Heart left ventricle (tissue), 16 donors: ENCODE measurements at places on chromosomes 3 and 15.
A peak's percentile ranks its signal among the peaks of the same experiment; 100 is the strongest.

GRCh38 chr3:129184396-129184657 is 631 bp upstream of the CNBP start:
- peak; percentile 40 for DNase-seq

GRCh38 chr3:56923526-56924224 is 121.9 kb upstream of the ARHGEF3 start:
- DNase-seq = peak; percentile 71

DNA sequence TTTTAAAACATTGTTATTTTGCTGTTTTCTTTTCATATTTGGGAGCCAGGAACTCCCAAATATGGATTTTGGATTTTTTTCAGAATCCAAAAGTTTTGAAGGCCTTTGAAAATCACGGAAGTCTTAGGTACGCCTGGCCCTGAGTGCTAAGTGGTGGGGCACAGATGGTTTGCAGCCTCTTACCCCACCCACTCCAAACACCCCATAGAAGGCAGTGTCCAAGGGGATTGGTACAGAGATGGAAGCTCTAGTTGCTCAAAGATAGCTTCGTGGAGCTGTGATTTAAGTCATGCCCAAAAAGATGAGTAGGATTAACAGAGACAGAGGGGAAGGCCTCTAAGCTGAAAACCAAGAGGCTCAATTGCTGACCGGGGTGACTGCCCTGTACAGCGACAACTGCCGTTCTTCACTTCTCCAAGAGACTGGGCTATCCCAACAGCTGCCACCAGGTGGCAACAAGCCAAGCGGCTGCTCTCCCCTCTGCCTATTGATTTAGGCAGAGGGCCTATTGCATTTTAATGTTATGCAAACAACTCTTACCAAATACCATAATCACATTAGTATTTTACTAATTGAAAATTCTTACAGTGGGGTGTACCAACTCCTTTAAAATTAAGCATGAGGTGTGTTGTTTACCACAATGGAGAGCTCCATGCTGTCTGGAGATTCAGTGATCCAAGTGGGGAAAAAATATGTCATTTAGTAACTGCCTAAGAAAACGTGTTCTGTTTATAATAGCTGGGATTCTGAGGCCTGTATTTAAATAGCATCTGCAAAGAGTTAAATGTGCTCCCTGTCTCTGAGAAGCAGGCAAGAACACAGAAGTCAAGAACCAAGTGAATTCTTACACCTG is 64.0 kb upstream of the C15orf61 start:
- peak; percentile 85 for DNase-seq

DNA sequence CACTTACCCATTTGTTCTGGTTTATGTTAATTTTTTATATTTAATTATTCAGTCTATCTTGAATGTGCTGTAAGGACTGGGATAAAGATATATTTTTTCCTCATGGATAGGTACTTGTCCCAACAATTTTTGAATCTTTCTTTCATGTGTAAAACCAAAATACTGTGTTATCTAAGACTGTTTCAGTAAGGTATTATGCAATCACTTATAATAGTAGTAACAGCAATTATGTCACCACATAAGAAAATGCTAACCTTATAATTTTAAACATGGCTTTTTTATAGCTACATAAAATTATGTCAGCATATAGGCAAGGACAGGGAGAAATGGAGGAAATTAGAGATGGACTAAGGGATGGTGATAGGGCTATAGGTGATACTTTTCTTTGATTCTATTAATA is 2.9 kb upstream of the CTDSPL start:
- DNase-seq = no peak

DNA sequence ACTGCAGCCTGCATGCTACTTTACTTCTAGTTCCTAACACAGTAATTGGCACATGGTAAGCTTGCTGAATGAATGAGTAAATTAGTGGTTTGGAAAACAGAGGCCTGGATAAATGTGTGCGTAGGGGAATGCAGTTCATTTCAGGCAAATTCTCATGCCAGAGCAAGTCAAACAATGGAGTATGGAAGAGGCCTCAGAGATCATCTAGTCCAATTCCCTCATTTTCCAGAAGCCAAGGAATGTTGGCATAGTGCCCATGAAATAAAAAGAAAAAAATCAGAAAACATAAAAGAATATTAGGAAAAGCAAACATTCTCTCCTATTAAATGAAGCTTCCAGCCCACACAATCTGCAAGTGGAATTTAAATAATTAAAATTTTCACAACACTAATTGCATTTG is 92.4 kb downstream of the MB21D2 start:
- no peak for DNase-seq

DNA sequence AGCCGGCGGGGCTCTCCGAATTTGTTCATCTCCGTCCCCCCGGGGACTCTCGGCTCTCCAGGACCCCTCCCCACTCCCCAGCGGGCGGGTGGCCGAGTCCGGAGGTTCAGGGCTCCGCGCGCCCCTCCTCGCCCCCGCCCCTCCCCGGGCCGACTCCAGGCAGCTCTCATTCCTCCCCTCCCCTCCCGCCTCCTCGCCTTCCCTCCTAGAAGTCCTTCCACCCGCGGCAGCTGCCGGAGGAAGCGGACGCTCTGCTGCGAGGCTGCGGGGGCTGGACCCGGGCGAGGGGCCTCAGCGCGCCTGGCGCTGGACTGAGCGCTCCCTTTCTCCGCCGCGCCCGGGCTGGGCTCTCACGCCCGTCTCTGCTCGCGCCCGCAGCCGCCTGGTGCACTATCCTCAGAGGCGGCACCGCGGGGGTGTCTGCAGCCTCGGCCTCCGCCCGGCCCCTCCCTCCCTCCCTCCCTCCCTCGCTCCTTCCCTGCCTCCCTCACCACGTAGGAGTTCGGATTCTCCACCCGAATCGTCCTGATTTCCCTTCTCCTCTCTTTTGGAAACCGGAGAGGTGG is at the start of gene ROBO2:
Gene ROBO2, plus strand, starts transcription at position 494 of the 566 bp plus-strand sequence. CDS start 687 bp downstream, outside the sequence.
- peak; percentile 27 for DNase-seq

DNA sequence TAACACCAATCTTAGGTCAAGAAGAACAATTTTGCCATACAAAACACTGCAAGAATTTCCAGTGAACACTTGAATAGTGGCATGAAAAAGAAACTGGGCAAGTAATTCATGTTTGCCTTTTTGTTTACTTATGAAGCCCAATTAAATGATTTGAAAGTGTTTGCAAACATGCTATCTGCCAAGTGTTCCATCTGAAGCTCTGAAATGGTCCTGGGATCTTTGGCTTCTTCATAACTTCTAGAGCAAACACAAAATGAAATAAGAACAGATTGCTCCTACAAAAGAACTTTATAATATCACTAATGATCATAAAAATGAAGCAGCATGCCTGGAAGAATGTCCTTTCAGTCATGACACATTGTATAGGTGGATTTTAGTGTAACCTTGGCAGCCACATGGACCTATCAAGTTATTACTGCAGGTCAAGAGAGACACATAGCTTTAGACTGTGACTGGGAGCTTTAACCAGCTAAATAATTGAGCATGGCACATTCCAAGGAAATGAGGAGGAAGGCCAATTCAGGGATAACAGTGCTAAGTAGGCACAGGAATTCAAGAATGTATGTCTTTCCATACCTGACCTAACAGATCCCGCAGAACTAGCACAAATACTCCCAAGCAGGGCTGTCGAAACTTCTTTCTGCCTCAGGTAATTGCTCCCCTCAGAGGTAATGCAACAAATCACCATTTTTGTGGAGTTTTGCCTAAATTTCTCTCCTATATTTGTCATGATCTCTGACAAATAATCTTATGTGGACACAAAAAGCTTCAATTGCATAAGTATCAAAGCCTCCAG is 144.6 kb downstream of the DUT start:
- no peak for DNase-seq

DNA sequence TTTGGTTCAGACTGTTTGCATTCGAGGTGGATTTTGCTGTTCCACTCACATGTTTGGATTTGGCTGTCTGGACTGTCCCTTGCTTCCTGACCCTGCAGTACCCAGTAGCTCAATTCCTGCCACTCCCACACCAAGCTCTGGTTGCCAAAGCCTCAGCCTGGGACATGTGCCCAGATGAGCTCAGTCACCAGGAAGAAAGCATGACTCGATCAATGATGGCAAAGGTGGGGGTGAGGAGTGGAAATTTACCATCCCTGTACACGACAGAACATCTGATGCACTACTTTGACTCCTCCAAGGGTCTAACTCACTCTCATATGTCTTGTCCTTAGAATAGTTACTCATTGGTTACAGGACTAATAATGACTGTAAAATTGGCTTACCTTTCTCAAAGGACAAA is 45.2 kb downstream of the ZNF385D start:
- peak; percentile 54 for DNase-seq

DNA sequence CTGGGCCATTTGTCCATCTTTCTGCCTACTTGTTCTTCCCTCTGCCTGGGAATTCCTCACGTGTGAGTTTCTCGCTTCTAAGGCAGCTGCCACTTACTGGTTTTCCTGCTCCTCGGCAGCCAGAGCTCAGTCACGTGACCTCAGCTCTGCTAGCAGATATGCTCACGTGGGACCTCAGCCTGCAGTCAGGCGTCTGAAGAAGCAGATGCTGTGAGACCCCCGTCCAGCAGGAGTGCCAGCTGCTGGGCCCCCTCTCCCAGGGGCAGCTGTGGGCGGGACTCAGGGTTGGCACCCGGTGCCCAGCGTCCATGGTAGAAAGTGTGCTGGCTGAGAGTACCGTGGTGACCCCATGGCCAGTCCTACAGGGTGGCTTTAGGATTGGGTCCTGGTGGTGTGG is 161.3 kb upstream of the TLE3 start:
- DNase-seq = peak; percentile 71

- DNase-seq = no peak
These were observed 35.1 kb upstream of the THSD4 start for GRCh38 chr15:71080166-71080565.

DNA sequence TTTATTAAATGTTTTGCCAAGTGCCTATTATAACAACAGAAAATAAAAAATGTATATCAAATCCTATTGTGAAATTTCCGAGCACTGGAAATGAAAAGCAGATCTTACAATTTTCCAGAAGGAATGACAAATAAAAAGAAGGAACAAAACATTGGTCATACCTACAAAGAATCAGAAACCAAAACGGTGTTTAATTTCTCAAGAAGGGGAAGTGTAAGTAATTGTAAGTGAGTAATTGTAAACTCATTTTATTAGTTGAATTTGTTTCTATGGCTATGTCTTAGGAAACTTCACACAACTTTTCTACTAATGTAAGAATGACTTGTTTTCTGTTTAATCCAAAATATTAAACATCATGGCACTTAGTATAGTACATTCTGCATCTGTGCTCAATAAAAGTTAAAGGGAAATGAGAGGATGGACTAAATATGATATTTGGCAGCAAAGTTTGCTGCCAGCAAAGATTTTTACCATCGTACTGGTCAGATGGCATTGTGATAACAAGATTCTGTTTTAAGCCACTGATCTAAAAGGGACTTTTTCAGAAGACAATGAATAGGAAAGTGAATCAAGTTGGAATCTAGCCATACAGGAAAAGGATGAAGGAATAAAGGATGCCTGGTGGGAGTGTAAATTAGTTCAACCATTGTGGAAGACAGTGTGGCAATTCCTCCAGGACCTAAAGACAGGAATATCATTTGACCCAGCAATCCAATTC is 232.4 kb downstream of the NFKBIZ start:
- no peak for DNase-seq

DNA sequence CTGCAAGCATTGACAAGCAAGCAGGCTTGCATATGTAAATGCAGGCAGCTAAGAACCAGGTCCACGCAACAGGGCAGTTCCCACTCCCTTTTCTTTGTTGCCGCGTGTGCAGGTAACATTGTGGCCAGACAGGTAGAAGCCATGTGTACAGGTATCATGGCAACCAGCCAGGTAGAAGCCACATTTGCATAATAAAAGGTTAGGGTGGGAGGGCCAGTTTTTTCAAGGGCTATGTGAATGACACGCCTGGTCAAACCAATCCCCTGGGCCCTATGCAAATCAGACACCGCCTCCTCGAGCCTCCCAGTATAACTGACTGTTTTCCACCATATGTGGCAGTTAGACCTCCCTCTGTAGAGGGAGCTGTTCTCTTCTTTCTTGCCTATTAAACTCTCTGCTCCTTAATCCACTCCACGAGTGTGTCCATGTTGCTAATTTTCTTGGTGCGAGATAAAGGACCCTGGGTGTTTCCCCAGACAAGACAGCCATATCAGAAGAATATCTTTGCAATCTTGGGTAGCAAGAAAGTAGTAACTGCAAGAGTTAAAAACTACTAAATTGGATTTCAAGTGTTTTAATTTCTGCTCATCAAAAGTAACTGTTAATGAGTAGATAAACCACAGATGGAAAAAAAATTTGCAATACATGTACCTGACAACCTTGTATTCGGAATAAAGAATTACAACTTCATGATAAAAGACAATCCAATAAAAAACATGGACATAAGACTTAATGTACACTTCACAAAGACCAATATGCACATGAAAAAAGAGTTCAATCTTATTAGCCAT is 21.8 kb downstream of the PCOLCE2 start:
- DNase-seq = no peak

DNA sequence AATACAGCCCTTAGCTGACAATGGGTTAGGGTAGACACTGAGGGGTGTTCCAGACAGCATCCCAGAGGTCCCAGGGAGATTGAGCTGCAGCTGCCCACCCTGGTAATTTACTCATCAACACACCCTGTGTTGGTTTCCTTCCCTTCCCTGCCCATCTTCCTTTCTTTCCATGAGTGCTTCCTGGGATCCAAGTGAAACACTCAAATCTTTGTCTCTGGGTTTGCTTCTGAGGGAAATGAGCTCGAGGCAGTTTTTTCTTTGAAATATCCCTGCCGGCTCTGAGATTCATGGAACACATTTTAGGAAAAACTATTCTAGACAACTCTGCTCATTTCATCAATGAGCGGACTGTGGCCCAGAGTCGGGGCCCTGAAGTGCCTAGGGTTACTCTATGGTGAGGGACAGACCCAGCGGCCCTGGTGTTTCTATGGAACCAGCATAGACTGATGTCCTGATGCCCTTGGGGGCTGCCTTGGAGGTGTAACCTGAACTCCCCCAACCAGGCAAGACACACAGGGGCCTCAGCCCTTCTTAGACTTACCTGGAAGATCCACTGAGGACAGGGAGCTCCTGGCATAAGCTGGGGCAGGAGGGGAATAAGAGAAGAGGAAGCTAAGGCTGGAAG is 14.9 kb upstream of the CSRNP1 start:
- DNase-seq = no peak

- DNase-seq = peak; percentile 84
These were observed 15.9 kb downstream of the IVD start for GRCh38 chr15:40421246-40422157.

DNA sequence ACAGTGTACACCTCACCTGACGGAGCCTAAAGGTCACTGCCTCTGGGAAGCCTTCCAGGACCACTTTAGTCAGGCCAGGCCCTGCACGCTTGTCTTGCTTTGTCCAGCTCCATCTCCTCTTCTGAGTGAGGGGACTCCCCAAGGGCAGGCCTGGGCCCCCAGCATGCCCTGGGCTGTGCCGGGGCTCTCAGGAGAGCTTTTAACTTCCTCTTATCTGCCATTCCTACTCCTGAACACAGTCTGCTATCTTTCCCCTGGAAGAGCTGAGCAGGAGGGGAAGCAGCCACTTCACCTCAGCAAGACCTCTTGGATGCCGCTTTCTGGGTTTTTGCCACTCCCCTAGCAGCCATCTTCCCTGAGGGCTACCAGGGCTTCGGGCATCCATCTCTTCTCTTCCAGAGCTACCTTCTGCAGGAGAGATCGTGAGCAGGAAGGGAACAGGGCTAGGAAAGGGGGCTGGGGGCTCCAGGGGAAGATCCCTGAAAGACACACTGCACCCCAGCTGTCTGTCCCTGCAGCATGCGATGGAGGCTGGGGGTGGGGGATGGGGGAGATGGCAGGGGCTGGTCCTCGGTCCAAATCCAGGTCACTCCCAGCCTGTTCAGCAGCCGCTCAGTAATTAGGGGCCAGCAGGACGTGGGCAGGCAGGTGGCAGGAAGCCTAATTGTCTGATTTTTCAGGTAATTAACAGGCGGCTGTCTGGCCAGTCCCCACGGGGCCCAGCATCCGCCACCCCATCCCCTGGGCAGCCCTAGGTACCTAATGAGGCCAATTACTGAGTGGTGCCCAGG is 19.9 kb upstream of the RPL29 start:
- no peak for DNase-seq
